ENCODE measurements at places on chromosomes 2 and 18. TPM values are rescaled to one million over a fixed set of nuclear protein-coding genes. Genes with fewer than 3 reads are reported as not detected.
A peak's percentile ranks its signal among the peaks of the same experiment; 100 is the strongest.

DNA sequence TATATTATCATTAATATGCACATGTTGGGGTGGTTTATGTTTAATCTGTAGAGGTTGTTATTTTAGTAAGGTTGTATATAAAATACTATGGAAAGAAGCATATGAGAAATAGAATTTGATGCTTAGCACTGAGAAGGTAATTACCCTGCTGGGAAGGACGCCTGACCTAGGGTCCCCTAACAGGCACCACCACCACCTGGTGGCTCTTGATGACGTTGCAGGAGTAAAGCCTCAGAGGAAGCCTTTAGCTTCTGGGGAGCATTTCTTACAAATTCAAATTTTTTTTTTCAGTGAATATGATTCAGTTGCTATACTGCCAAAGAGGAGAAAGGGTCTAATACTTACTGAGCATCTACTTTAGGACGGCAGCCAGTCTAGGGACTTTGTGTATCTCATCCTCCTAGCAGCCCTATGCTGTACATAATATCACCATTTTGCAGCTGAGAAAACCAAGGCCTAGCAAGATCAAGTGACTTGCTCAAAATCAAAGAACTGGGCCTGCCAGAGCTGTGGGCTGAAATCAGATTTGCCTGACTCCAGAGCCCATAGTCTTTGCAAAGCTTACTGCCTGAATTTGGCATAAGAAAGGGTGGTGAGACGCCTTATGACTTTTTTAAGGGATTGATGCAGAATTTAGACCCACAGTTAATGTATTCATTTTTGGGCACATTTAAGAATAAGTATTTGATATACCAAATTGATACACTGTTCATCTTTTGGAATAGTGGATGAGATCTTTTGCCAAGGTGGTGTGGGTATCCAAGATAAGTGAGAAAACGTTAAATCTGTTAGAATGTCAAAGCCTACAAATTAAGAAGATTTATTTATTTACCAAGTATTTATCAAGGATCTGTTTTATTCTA, 78.8 kb upstream of the GAREM1 start:
- peak; percentile 72 for DNase-seq

DNA sequence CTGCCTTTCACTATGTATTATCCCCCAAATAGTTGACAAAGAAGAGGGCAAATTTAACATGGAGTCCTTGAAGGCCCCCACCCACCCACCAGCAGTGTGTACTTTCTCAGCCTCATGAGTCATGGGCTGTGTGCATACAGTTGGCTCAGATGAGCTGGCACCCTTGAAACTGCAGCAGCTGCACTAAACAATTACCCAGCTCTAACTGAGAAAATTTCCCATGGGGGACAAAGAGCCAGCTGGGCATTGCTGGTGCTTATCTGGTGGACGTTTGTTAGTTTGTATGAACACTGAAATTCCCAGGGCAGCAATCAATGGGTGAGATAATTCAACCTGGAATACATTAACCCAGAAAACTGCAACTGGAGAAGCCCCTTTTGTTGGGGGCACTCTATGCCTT, 131.7 kb downstream of the GCA start:
- no peak for DNase-seq

DNA sequence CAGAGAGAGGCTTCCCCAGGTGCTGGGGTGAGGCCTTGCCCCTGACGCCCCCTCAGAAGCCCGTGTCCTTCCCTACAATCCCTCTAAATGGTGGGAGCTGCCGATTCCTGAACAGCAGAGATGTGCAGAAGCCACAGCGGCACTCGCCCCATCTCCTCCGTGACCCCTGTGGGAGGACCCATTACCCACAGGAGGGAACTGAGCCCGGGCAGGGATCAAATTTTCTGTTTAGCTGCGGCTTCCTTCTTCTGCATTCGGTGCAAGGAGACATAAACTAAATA, 181.2 kb upstream of the RAB6C start:
- DNase-seq, result no peak

SALL3 gene
- polyA plus RNA-seq, result 5.5 TPM

PLB1 gene
- 0.95 TPM for polyA plus RNA-seq
